ENCODE measurements at places on chromosomes 5 and 9.

DNA sequence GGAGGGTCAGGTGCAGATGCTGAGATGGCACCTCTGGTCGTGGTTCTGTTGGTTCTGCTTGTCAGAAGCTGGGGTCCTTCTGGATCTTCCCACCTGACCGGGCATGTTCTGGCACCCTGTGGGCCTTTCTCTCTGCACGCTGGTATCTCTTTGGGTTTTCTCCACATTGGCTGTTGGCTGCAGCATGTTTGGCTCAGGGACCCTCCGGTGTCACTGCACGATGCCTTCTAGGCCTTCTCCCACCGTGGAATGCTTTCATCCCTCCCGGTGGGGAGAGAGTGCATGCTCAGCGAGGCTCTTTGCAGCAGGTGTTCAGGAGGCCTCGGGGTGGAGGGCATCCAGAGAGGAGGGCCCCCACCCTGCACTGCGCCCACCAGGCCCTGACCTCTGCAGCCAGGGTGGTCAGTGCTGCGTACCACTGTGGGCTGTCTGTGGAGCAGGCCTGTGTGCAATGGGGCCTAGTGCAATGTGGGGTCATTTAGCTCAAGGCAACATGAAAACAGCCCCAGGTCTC is 119.4 kb downstream of the WNK2 start:
- DNase-seq: no peak

DNA sequence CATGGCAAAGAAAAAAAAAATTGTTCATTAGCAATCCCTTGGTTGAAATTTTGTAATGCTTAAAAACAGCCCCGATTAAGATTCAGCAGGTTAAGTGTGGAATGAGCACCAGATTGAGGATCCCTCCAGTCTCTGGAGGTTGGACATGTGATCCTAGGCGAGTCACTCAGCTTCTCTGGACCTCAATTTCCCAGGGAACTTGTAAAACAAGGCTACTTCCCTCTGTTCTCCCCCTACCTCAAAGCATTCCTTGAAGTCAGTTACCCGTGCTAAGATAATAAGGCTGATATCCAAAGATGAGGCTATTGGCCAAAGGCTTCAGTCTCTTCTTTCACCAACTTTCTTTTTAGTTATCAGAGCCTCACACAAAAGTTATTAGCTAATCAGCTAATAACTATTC is 2.9 kb downstream of the KLHL3 start:
- DNase-seq: no peak

DNA sequence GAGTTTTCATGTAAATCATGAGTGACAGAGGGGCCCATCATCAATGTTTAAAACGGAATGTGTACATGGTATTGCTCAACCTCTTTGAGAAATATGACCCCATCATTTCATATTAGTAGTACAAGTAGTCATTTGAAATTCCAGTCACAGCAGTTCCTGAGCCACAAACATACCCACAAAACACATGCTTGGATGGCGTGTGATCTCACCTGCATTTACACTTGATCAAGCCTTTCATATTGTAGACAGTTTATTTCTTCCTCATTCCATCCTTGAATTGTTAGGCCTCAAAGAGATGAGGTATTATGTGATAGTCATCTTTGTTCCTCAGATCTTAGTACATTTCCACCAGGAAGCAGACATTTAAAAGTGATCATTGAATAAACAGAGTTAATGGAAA is 96.8 kb upstream of the TAS2R1 start:
- no peak for DNase-seq

- DNase-seq: no peak
Measured at GRCh38 chr5:50727149-50727496, 60.7 kb downstream of the PARP8 start.

DNA sequence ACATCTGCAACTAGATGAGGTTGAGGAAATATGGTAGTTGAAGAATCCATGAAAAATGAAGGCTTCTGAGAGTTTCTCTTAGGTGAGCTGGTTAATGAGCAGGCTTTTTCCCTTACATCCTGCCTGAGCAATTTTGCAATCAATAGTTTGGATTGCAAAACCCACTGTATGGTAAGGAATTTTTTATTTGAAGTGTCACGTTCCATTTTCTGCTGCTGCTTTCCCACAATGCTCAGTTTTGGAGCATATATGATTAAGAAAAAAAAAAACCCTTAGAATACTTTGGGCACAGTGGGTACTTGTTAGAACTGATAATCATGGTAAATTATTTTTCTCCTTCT is 144.2 kb downstream of the PCSK1 start:
- DNase-seq: no peak

DNA sequence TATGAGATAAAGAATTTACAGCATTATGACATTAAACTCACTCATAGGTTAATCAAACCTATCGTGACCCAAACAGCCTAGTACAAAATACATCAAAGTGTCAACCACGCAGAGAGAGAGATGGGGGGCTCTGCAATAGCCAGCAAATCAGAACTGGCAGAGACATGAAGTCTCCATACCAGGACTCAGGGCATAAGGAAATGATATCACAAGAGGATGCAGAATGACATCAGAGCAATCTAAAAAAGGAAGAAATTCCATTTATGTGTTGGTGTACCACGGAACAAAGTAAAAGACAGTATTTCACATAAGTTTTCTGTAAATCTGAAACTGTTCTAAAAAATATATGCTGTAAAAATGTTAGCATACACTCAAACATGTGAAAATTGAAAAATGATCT is 24.6 kb downstream of the BICD2 start:
- no peak for DNase-seq

DNA sequence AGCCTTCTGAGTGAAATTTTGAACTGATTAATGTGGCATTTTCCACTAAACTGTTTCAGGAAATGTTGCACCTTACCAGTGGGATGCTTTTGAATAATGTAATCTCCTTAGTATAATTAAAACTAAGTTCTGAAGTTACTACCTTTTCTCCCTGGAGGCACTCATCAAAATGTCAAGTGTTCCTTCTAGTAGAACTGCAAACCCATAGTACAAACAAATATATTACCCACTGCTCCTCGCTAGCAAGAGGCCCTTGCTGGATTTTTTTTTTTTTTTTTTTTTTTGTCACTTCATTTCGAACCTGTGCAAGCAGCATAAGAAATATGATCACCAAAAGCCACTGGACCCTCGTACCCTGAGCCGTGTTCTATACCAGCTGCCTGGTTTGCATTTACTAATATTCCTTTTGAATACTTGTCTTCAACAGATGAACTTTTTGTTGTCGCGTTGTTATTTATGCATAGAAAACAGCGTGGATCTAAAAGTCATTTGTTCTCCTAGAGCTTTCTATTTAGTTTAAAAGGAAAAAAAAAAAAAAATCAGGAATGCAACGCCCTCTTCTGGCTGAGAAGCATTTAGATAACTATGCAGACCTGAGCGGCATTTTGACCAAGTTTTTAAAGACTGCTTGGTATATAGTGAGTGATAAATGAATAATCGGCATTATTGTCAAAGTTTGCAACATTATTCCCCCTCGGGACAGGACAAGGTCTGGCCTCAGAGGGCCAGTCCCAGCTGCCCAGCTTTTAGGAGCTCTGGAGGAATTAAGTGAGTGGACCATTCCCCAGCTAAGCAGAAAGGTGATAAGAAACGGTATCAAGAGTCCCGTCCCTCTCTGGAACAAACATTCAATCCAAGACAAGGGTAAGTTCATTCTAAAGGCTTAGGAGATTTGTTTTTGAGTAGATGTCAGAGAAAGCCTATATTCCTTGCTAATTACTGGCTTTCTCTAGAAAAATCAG is 162.5 kb upstream of the KIF2A start:
- DNase-seq: no peak

Measured in stimulated activated CD4-positive, alpha-beta T cell treated with anti-CD3 and anti-CD28 coated beads, Interleukin-15, amount 100 ng/mL, for 1 hour (primary cell).